Stimulated activated CD4-positive, alpha-beta T cell treated with anti-CD3 and anti-CD28 coated beads, Interleukin-15, amount 100 ng/mL, for 48 hours (primary cell): ENCODE measurements at places on chromosomes 2 and 18.

- DNase-seq = no peak
These were observed 29.1 kb upstream of the MGAT4A start for GRCh38 chr2:98759827-98760625.

DNA sequence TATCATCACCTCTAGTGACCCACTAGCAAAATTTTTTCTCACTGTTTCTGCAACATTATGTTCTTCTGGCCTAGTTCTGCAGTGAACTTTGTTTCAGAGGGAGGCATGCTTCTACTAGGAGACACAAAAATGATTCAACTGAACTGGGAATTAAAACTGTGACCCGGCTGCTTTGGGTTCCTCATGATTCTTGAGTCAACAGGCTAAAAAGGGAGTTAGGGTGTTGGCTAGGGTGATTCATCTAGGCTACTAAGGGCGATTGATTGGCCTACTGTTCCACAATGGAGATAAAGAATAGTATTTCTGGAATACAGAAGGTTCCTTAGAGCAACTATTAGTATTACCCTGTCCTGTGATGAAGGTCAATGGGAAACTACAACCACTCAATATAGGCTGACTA is 179.5 kb downstream of the PPP1R1C start:
- DNase-seq = no peak

DNA sequence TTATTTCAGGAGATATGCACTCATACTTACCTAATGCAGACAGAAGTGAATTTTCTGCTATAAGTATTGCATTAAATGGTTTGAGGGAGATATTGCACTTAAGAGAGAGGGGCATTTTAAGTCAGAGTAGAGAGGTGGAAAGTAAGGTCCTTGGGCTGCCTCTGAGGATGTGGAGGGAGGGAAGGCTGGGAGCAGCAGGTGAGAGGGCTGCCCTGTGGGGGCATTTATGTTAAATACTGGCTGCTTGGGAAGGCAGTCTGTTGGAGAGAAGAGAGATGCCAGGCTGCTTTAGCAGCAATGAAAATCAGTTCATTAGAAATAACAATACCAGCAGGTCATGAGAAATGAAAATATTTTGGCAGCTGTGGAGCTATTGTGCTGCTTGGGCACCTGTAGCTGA is 576.2 kb upstream of the HS6ST1 start:
- no peak for DNase-seq

- DNase-seq = no peak
These were observed 147.5 kb upstream of the SESTD1 start for GRCh38 chr2:179412112-179412511.

DNA sequence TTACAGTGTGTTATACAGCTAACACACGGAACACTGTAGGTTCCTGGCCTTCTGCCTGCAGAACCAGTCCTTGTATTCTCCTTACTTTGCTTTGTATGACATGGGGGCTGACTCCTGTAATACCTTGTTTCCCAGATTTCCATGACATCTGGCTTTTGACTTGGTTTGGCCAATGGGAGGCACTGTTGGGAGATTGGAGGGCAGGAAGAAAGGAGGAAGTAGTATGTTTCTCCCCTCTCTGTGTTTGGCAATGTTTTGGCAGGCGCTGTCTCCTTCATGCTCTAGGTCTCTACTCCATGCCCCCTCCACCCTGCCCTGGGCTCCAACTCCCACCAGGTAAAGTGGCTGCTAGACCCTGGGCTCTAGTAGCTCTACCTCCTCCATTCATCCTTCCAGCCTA is 331.1 kb upstream of the SLC14A2 start:
- DNase-seq = no peak

DNA sequence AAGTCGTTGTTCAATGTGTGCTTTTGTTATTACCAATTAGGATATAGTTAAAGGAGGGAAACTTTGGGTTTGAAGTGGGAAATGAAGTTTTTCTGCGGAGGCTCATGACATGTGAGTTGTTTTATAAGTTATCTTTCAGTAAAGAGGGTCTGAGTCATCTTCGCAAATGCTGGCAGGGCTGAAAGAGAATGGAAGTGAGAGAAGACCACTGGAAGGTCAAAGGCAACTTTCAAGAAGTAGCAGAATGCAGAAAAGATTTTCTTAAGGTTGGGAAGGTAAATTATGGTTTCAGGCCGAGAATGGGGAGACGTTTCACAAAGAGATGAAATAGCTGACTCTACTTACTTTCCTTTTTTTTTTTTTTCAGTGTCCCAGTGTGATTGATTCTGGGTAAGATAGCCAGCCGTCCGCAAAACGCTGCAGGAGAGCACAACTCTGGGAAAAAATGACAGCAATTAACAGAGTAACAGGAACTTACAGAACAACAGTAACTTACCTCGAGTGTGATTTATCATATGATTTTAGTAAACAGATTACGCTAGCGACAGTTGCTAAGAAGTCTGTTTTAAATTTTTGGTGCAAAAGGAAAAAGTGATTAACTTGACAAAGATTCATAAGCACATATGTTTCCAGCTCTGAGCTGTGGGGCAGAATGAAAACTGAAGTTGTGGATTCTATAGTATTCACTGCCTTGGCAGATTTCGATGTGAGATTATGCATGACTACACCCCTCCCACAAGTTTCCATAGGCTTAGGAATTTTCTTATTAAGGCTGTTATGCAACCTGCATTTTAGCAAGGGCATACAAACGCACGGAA is 46.8 kb upstream of the ACTR3 start:
- DNase-seq = no peak

DNA sequence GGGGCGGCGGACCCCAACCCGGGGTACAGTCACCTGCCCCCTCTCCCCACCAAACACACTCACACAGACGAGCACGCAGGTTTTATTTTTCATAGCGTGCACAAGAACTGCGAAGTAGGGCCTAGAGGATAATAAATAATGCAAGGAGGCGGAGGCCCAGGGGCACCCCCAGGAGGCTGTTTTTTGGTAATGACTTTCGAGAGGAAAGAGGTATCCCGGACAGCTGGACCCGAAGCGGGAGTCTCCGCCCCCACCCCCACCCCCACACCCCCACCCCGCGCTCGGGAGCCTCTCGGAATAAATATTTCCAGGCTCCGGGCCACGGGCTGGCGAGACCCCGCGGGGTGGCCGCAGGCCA is 3.4 kb downstream of the CYP26B1 start:
- no peak for DNase-seq

- DNase-seq = no peak
These were observed 175.4 kb upstream of the ACAA2 start for GRCh38 chr18:49988733-49989132.

GRCh38 chr2:59182249-59182648 is 941.1 kb upstream of the FANCL start:
- no peak for DNase-seq

- DNase-seq = no peak
These were observed 147.0 kb downstream of the ANTXR1 start for GRCh38 chr2:69159986-69160385.

DNA sequence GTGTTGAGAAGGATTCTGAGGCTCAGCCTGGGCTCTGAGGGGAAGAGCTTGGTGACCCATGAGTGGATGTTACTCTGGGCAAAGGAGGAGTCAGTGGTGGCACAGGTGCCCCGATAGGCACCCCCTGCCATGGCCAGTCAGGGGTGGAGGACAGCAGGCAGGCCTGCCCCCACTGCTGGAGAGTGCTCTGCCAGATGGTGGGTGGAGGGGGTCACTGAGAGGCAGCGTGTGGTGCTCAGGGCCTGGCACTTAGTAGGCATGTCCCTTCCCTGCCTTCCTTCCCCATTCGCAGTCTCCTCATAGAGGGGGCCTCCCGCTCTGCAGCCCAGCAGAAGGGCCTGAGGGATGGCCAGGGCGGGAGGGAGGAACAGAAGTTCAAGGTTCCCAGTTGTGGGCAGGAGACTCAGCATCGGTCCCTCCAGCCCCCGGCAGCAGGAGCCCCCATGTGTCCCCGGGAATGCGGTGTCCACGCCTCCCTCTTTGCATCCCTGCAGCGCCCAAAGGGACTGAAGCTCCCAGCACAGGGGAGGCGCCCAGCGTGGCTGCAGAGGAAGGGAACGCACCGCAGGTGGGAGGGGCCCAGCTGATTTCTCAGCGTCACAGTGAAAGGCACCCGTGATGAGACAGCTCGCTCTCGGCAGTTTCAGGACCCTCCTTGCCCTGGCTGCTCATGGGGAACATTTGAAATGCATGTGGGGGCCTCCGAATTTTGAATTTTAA is 5.7 kb upstream of the SNED1 start:
- DNase-seq = no peak

- no peak for DNase-seq
These were observed 127.5 kb upstream of the TMEM200C start for GRCh38 chr18:6022845-6023244.

- DNase-seq = no peak
These were observed 38.3 kb upstream of the WDR75 start for GRCh38 chr2:189402932-189403331.

DNA sequence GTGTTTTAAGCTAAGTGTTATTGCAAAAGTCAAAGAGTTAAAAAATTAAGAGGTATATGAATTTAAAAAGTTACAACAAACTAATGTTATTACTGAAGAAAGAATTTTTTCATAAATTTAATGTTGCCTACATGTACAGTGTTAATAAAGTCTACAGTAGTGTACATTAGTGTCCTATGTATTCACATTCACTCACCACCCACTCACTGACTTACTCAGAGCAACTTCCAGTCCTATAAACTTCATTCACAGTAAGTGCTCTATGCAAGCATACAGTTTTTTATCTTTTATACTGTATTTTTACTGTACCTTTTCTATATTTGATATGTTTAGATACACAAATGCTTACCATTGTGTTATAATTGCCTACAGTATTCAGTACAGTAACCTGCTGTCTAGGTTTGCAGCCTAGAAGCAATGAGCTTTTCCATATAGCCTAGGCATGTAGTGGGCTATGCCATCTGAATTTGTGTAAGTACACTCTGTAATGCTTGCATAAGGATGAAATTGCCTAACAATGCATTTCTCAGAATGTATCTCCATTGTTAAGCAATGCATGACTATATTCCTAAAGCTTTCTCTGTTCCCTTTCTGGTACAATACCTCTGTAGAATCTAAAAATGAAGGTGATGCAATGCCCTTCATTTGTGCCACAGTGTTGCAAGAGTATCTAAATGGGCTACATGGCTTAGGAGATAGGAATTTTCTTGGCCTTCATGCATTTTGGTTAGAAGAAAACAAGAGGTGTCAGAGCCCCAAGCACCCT is 370.8 kb upstream of the NT5C1B start:
- no peak for DNase-seq

GRCh38 chr18:33097126-33097525 is 324.3 kb upstream of the KLHL14 start:
- no peak for DNase-seq

- no peak for DNase-seq
These were observed 453 bp upstream of the GRB14 start for GRCh38 chr2:164621764-164622105.

DNA sequence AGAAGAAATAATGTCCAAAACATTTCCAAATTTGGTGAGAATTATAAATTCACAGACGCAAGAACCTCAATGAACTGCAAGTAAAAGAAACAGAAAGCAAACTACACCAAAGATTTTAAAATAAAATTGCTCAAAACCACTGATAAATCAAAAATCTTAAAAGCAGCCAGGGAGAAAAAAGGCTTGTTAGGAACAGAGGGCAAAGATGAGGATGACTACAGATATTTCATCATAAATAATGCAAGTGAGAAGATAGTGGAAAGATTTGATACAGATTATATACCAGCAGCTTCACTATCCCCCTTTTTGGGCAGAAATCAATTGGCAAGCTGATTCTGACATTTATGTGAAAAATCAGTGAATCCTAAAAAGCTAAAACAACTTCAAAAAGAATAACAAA is 10.3 kb upstream of the ASXL3 start:
- DNase-seq = no peak

DNA sequence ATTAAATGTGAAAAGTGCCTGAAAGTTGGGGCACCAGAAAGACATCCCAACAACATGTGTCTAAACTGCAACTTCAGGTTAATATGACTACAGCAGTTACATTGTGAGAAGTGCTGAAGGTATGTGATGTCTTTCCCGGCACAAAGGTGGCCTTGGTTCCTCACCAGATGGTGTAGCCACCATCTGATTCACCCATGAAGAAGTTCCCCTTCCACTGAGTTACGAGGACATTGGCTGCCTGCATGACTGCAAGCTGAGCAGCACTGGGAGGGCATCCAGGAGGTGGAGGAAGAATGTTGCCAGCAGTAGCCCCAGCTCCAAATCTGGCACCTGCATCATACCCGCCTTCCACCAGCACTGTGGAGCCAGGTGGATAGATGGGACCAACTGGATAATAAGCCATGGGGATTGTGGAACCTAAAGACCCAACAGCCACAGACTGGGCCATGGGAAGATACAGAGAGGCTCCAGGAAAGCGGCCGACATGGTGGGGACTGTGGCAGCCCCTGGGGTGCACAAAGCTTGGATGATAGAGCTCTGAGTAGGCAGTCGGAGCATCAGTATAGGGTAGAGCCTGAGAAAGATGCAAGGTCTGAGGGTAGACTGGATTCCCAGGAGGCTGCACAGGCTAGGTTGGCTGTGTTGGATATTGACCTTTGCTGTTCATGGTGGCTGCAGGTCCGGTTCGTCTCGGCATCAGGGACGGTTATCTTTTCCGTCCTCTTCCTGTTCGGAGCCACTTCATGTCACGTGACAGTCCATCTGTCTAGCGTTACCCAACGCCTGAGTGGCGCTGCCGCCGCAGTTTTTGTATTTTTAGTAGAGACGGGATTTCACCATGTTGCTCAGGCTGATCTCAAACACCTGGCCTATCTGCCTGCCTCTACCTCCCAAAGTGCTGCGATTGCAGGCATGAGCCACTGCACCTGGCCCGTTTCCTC is 36.9 kb downstream of the SUMO1 start:
- DNase-seq = no peak

DNA sequence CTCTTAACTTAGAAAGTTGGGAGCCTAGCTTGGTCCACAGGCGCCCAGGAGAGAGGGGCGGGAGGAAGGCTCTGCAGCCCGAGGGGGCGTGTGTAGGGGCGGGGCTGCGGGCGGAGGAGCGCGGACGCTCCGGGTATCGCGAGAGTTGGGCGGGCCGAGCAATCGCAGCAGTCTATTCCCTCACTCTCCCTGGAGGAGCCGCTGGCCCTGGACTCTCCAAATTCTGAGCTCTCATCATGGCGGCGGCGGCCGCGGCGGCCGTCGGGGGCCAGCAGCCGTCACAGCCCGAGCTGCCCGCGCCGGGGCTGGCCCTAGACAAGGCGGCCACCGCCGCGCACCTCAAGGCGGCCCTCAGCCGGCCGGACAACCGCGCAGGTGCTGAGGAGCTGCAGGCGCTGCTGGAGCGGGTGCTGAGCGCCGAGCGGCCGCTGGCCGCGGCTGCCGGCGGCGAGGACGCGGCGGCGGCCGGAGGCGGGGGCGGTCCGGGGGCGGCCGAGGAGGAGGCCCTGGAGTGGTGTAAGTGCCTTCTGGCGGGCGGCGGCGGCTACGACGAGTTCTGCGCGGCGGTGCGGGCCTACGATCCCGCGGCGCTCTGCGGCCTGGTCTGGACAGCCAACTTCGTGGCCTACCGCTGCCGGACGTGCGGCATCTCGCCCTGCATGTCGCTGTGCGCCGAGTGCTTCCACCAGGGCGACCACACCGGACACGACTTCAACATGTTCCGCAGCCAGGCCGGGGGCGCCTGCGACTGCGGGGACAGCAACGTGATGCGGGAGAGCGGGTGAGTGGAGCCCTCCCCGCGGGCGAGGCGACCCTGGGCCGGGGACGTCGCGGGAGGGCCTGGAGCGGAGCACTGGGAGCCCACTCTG is at the start of gene UBR3:
TSS of gene UBR3 (plus strand) at position 183 of the 869 bp plus-strand sequence. CDS start at position 237, 54 bp downstream.
- peak; percentile 76 for DNase-seq

- no peak for DNase-seq
These were observed 1.3 kb upstream of the SCLY start for GRCh38 chr2:238059505-238059904.
